ENCODE measurements at places on chromosomes 16 and 17.

DNA sequence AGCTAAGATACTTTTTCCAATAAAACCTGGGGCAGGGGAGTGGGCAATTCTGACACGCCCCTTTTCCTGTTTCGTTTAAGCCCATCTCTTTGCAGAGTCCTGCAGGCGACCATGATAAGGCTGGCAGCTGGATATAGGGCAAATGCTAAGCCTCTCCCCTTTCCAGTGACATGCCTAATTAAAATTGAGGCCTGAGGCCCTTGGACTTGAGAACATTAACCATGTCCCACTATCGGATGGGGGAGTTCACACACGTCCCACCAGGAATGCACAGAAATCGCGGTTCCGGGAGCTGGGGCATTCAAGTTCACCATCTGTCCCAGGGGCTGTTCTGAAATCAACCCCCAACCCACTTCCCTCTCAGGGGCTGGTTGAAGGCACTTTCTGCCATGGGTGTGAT lies 109.2 kb upstream of the FOXF1 start:
- DNase-seq = no peak

DNA sequence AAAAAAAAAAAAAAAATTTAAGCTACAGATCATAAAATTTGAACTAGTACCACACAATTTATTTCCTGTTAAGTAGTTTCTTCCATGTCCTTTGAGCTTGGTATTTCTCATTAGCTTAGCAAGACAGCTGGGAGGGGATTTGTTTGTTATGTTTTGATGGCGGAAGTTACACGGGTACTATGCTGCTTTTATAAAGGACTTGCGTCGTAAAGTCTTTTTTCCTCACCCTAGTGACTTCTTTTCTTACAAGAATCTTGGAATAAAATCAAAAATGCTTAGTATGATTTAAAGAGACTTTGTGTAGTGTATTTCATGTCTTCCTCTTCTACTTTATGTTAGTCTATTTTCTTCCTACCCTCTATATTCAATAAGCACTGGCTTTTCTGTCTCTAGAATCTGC lies 89.1 kb downstream of the NLK start:
- DNase-seq = no peak

- no peak for DNase-seq
These were observed 93.2 kb downstream of the AATF start for GRCh38 chr17:37041932-37042331.

DNA sequence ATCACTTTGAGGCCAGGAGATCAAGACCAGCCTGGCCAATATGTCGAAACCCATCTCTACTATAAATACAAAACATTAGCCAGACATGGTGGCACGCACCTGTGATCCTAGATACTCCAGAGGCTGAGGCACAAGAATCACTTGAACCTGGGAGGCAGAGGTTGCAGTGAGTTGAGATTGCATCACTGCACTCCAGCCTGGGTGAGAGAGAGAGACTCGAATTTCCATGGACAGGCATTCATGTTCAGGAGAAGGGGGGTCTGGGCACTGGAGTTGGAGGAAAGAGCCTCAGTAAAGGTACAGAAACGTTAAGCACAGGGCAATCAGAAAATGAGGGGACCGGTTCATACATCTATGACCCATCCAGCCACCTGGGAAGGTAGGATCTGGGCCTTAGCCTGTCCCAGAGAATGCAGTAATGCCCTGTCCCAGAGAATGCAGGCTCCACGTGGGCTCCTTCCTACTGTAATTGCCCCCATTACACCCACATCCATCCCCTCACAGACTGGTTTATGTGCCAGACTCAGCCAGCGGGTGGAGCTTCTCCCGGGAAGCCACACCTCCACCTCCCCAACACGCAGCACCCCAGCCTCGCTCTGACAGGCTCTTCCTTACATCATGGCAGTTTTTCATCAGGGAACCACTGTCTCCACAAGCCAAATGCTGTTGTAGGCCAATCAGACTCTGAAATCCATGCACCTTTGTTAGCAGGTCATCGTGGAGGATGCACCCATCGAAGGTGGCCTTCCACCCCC lies 21.6 kb upstream of the ARL4D start:
- DNase-seq = no peak

DNA sequence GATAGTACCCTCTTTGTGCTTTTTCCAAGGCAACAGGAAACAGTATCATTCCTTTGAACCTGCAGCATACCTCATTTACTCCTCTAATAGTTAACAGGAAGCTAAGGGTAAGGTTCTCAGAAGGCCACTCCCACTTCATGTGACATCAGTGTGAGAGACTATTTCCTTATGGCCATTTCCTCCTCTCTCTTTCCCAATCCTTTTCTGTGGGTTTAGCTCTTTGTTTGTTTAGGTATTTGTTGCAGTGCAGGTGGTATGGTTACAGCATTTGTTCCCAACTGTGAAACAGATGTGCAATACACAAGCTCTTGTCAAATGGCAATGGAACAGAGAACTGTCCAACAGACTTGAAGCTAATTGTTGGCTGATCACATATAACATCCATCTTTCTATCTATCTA lies 14.7 kb downstream of the TMC5 start:
- no peak for DNase-seq

DNA sequence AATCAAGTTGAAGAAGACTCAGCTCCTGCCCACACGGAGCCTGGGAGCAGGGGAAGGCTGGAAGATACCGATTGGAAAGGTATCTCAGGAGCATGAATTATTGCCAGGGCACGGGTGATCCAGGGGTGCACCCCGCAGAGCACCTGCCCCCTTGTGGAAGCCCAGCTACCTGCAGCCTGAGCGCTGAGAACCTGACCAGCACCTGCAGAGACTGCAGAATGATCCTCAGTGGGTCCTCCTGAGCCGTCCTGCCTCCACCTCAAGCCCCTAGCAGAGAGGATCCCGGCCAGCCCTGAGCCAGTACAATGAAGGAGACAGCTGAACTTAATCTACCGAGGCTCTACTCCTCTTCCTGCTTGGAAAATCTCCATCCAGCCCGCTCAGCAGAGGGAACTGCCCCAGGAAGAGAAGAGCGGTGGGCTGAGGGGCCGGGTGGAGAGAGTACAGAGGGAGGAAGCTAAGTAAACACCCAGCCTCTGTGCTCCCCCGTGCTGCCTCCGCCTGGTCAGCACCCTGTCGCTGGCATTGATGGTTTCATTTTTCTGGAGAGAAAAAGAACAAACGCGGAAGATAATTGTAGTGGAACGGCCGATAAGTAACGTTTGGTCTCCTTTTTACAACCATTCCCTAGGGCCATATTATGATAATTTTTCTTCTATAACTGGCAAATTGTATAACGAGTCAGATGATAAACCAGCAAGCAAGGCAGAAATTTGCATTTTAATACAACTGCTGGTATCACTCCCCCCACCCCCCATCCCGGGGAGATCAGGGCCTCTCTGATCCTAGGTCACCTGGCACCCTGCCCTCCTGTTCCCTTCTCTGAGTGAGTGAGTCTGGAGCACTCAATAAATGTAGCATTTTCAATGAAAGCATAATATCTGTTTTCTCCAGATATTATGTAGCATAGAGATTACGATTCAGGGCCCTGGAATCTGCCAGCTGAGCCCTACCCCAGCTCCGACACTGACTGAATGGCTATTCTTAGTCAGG lies 204.5 kb upstream of the RPL38 start:
- no peak for DNase-seq

GRCh38 chr17:8190506-8190905 lies 526 bp upstream of the BORCS6 start:
- no peak for DNase-seq

DNA sequence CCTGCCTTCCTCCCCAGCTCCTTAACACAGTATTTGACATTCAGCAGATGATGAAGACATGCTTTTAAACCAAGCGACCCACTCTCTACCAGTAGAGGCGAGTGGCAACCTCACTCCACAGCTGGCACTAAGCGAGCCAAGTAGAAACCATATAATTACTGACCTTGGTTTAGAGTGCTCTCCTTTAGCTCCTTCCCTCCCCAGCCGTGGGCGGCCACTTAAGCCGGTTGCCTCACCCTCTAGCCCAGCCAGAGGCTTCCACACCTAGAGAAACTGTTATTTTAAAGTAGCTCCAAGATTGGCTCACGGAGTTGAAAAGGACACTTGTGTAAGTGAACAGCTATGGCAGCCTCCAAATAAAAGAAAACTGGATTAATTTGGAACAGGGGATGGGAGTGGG lies 109.1 kb upstream of the CRHR1 start:
- no peak for DNase-seq

DNA sequence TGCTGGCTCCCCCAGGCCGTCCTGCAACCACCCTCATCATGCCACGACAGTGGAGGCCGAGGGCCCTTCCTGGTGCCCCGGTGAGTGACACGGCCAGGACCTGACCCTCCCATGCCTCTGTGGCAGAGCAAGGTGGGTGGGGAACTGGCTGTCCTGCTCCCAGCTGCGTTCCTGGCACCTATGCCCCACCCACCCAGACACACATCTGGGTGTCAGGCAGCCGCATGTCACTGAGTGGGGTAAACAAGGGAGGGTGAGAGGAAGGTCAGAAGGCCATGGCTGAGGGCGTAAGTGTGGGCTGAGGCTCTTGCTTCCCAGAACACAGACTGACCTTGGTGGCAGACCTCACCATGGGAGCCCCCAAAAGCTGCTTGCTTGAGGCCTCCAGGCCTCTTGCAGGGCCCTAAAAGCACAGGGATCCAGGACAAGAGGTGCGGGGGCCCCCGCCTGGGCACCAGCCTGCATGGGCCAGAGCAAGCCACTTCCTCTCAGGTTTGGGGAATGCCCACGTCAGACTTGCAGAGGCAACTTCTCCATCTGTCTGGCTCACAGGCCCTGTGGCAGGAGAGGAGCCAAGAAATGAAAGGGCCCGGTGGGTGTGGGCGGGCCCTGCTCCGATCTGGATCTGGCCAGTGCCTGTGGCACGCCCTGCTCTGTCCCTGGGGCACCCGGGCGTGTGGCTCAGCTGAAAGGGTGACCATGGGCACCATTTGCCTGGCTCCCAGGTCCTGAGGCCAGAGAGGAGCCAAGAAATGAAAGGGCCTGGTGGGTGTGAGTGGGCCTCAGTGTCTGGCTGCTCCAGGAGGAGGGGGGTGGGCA lies 3.9 kb upstream of the CCDC57 start:
- DNase-seq = peak; percentile 37

GRCh38 chr16:28130099-28131088 lies 66.9 kb upstream of the GSG1L start:
- DNase-seq = no peak

DNA sequence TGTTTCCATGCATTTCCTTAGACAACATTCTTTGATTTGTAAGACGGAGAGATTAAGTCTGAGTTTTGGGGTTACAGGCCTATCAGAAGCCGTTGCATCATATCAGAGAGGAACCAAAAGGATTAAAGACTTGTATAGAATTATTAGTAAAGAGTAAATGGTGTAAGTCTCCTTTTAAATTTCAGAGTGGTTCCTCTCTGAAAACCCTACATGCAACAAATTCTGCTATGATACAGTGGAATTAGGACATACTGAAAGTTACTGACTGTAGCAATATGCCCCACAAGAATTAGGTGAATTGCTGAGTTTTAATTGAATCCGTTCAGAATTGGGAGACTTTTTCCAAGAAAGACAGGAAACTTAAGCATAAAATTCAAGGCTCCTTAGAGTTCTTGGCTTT lies 221.6 kb downstream of the FTO start:
- no peak for DNase-seq

DNA sequence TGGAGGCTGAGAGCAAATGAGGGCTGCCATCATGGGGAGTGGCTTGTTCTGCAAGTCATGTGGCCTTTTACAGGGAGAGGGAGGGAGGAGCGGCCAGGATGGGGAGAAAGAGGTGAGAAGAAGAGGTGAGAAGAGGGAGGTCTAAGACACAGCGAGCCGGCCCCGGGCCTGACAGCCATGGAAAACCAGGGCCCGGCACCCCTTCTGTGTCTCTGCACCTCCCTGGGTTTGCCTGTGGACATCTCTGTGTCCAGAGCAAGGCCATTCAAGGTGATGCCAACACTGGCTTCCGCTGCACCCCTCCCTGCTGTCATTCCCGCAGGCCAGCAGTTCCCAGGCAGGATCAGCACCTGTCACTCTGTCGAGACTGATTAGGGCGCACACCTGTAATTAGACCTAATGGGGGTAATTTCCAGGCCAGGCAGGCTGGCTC lies 75.6 kb downstream of the MGAT5B start:
- DNase-seq = no peak

GRCh38 chr16:19960183-19960582 lies 75.5 kb upstream of the GPRC5B start:
- no peak for DNase-seq

DNA sequence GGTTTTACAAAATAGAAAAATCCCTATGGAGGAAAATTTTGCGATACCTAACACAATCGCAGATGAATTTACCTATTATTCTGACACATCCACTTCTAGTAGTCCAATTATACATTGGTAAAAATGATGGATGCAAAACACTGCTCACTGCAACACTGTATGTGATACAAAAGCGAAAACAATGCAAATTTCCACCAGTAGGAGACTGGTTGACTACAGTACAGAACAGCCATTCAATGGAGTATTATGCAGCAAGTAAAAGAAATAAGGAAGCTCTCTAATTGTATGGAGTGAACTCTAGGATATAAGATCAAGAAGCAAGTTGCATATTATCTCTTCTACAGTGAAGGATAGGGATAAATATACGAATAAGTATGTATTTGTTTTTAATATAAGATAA lies 48.5 kb downstream of the SETD6 start:
- no peak for DNase-seq

- no peak for DNase-seq
These were observed 75.5 kb downstream of the RAP1GAP2 start for GRCh38 chr17:2871720-2872119.

GRCh38 chr16:391885-392335 lies 5.1 kb upstream of the NME4 start:
- DNase-seq = no peak
